ENCODE measurements at places on chromosomes 3 and 15.
A peak's percentile ranks its signal among the peaks of the same experiment; 100 is the strongest.

- peak; percentile 60 for DNase-seq
Observed at GRCh38 chr3:132596816-132597433, at the start of gene ACKR4. ACKR4 (plus strand) TSS chr3:132597270; CDS start chr3:132600398, 3,128 bp downstream.

- peak; percentile 70 for DNase-seq
Observed at GRCh38 chr3:85567071-85567676, 608.4 kb downstream of the CADM2 start.

- peak; percentile 94 for DNase-seq
Observed at GRCh38 chr15:101255615-101256241, 3.9 kb upstream of the CHSY1 start.

DNA sequence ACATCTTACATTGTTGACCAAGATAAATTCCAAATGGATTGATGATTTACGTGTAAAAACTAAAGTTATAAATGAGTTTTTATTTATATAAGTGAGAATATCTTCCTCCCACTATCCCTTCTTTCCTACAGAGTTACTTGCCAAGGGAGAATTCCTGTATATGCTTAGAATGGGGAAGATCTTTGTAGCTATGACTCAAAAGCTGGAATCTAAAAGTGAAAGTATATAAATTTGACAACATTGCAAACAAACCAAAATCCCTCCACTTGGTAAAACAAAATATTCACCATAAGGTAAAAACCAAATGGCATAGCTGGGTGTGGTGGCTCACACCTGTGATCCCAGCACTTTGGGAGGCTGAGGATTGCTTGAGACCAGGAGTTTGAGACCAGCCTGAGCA is 52.7 kb upstream of the GCNT3 start:
- peak; percentile 12 for DNase-seq

DNA sequence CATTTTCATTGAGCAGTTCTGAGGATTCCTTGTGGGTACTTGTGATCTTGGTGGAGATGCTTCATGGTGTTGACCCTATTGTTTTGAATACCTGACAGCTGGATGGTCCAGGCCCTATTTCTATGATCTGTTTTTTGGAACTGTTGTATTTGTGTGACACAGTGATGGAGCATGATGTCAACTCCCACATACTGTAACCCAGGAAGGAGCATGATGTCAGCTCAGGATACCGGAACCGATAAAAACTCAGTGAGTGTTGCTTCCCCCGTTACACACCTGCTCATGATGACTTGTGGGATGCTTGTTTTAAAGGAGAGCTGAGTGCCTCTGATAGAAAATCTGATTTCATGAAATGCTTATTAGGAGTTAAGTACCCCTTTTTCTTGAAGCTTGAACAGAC is 45.1 kb downstream of the ZBTB38 start:
- no peak for DNase-seq

- DNase-seq = no peak
Observed at GRCh38 chr3:31421314-31422048, 111.2 kb upstream of the STT3B start.

DNA sequence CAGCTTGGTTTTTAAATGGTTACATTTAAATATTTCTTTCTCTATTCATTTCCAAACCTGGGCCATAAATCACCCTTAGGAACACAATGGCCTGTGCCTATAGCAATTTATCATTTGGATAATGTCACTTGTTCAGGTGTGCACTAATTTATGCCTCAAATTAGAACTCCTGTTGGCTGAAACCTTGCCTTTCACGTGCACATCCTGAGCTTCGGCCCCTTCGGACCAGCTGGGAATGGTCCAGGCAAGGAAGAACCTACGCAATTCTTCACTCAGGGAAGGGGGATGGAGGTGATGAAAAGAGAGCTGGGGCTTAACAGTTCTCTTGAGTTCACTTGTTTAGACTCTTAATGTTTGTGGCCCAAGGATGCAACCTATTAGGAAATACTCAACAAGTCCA is 324.1 kb upstream of the ICE2 start:
- DNase-seq = no peak

GRCh38 chr3:52268036-52268435 is 10.4 kb downstream of the WDR82 start:
- no peak for DNase-seq

GRCh38 chr3:31534065-31534425 is 1.3 kb downstream of the STT3B start:
- DNase-seq = peak; percentile 77

GRCh38 chr15:100832149-100832942 is 47.3 kb upstream of the ALDH1A3 start:
- no peak for DNase-seq

DNA sequence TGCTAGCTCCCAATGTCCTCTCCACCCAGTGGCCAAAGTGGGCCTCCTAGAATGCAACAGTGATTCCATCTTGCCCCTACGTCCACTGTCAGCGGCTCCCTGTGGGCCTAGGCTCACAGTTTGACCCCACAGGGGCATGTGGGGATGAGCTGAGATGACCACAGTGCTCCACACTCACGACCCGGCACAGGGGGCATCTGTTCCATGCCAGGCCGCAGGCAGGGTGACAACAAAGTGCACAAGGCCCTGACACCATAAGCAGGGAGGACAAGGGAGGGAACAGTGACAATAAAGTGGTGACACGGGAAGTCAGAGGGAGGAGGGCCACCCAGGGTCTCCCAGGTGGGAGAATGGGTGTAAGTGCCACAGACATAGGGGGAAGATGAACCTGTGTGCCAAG is 5.1 kb upstream of the PLXNA1 start:
- DNase-seq = no peak

GRCh38 chr3:5229414-5229813 is 41.9 kb downstream of the EDEM1 start:
- DNase-seq = no peak

DNA sequence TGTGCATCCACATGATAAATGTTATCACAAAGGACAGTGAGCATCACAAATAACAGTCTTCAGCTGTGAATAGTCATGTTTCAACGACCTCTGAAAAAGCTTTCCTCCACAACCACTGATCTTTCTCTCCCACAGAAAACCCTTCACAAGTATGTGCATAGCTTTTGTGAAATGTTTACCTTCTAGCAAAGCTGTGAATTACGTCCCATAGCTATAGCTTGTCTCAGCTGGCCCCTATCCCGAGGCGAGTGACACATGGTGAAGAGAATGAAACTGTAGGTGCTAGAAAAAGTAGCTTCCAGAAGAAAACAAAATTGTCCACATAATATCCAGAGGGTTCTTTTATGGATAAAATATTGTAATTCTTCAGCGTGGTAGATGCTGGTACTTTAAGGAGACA is 182.0 kb downstream of the FGF12 start:
- DNase-seq = no peak

DNA sequence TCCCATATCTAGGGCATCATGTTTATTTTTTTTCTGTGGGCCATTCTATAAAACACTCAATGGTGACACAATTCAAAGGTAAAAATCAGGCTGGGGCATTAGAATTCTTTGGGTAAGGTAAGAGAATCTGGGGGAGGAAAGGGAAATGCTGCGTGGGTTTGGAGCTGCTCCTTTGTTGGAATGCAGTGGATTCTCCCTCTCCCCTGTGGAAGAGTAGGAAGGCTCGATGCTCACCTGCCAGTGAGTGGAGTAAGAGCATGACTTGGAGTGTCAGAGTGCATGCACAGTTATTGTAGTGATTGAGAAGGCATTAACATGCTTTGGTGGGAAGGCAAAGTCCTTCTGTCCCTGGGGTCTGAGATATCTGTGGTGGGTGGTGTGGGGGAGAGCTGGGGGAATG is 280.0 kb downstream of the PDCD6IP start:
- DNase-seq = no peak

DNA sequence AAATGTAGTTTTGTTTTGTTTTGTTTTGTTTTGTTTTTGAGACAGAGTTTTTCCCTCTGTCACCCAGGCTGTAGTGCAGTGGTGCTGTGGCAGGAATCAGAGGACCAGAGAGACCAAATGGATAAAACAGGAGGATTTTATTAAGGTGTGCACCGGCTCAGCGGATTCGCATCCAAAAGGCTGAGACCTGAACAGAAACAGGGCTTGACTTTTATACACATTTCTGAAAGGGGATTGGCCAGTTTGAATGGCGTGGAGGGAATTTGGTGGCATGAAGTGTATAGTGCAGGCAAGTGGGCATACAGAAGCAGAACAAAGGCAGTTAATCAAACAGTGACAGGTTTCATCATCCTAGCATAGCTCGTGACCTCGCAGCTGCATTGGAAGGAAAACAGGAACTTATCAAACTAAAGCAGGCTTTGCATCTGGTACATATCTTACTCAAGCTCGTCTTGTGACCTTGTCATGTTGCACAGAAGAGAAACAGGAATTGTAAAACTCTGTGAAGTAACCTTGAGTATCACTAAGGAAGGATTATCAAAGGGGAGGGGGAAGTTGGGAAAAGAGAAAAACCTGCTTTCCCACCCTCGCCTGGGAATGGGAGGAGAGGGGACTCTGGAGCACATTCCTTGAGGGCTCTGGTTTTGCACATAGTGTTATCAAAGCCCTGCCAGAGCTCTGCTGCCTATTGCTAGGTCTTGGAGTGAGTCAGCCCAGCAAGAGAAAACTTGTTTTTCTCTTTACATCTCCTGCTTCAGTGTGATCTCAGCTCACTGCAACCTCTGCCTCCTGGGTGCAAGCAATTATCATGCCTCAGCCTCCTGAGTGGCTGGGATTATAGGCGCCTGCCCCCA is 38.5 kb downstream of the C3orf62 start:
- peak; percentile 90 for DNase-seq

GRCh38 chr3:158918008-158918407 is 116.2 kb downstream of the MFSD1 start:
- peak; percentile 50 for DNase-seq

- DNase-seq = no peak
Observed at GRCh38 chr3:89923921-89924610, 816.6 kb downstream of the EPHA3 start.

- DNase-seq = no peak
Observed at GRCh38 chr3:56900801-56901200, 99.1 kb upstream of the ARHGEF3 start.

DNA sequence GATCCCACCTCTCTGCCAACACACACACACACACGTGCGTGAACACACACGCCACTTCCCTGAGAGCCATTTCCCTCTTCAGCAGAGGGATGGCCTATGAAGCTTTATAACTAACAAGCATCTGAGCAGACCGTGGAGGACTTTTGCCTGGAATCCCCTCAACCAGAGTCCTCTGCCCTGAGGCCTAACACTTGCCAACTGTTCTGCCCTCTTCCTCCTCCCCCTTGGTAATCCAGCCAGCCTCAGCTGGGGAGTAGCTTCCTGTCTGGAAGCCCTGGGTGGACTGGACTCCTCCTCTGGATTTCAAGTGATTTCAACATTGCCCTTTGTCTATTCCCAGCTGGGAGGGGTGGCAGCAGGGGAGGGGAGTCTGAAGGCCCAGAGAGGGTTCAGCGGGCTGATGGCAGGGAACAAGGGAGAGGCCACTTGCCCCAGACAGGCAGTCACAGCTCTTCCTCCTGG is 68.4 kb upstream of the HACD2 start:
- DNase-seq = no peak

GRCh38 chr3:182244222-182244971 is 532.7 kb downstream of the SOX2 start:
- DNase-seq = no peak

GRCh38 chr3:139836698-139837464 is 98.1 kb upstream of the CLSTN2 start:
- no peak for DNase-seq

DNA sequence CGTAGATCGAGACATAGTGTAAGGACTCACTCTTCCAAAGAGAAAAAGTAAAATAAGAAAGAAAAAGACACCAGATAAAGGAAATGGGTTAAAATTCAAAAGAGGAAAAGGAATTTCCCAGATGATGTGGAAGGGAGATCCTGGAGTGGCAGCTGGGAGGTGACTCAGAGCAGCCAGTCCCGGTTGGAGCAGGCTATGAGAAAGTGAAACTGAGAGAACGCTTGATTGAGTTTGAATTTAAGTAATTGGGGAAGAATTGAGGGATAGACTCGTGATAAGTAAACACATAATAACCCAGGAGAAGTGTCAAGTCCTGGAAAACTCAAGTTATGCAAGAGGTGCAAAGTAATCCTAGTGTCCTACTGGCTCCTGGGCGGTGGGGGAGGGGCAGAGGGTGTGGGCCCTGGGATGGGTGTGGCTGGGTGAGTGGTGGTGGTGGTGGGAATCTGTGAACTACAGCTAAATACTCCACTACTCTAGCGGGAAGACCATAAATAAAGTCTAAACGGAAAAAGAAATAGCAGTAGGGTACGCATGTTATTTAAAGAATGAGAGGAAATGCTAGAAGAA is 1.2 kb downstream of the PRR20G start:
- no peak for DNase-seq

- DNase-seq = no peak
Observed at GRCh38 chr15:84814916-84815315, 2.2 kb upstream of the ALPK3 start.

GRCh38 chr3:77329116-77329515 is 289.2 kb downstream of the ROBO2 start:
- no peak for DNase-seq

- no peak for DNase-seq
Observed at GRCh38 chr3:196962930-196963630, 5.6 kb downstream of the PIGZ start.

- DNase-seq = no peak
Observed at GRCh38 chr15:89338036-89338435, 3.4 kb upstream of the POLG start.

DNA sequence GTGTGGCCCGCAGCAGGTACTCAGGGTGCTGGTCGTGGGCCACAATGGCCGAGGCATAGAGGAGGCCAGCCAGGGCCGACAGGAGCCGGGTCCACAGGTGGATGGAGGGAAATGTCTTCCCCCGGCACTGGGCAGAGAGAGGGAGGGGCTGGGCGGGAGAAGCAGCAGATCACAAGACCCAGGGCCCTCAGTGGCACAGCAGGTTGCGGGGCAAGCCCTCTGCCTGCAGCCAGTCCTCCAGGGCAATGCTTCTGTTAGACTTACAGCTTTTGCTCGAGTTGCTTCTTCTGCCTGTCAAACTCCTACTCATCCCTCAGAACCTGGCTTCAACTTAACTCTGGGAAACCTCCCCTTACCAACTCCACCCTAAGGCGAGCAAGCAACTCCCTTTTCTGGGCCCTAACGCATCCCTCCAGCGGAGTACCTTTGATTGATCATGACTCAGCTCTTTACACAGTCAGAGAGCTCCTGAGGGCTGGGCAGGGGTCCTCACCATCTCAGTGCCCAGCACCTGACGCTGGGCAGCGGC is 16.0 kb downstream of the TMEM44 start:
- no peak for DNase-seq

GRCh38 chr3:68648494-68648893 is 283.9 kb downstream of the TAFA4 start:
- no peak for DNase-seq

DNA sequence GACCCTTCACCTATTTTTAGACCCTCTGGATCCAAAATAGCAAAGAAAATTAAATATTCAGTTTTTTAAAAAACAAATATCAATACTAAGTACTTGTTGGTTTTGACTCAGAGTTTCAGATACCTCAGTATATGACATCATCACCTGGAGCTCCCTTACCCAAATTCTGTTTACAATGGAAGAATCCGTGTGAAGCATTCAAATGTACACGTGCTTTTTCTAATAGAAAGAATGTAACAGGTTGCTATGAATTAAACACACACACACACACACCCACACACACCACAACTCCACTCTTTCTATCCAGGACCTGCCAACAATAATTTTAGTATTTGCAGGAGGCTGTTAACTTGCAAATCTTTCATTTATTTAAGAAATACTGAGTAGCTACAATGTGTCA is 221.8 kb downstream of the THRB start:
- no peak for DNase-seq

All from OCI-M1 (cell line).